ENCODE measurements at places on chromosomes 2 and 18.
A peak's percentile ranks its signal among the peaks of the same experiment; 100 is the strongest.

DNA sequence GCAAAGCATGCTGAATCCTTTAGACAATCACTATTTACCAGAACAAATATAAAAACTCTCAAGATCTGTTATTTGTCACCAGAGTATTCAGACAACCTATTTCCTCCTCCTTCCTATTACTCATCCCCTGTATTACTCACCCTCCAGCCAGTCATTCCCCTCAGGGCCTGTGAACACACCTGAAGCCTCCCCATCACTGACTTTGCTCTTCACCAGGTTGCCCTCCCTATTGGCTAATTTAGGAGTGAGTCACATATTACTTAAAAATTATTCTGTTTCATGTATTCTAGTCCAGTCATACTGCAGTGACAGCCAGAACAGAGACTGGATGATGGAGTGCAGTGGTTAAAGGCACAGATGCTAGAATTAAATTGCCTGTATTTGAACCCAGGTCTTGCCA lies 3.7 kb upstream of the ATG16L1 start:
- no peak for DNase-seq

DNA sequence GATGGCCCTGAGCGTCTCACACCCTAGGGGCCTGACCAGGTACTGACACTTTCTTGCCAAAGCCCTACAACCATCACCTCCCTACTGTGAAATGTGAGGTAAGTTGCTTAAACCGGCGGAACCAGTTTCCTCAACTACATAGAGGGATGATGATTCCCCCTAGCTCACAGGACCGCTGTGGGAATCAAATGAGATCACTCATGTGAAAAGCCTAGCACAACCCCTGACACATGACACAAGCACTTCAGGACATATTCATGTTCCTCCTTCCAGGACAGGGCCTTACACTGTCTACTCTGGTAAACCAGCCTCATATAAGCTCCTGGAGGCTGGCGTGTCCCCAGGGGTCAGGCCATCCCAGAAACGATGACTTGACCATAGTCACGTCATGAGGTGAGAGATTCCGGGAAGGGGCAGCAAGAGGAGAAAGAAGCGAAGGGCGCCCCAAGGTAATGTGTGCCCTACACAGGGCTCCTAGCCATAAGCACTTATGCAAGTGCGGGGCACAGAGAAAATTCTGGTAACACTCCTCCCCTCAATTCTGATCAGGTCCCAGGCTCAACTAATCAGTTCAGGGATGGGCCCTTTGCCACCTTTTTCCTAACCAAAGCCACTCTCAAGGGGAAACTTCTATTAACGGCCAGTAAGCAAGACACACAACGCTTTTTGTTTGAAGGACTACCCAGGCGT lies 49.5 kb downstream of the C2orf42 start:
- no peak for DNase-seq

DNA sequence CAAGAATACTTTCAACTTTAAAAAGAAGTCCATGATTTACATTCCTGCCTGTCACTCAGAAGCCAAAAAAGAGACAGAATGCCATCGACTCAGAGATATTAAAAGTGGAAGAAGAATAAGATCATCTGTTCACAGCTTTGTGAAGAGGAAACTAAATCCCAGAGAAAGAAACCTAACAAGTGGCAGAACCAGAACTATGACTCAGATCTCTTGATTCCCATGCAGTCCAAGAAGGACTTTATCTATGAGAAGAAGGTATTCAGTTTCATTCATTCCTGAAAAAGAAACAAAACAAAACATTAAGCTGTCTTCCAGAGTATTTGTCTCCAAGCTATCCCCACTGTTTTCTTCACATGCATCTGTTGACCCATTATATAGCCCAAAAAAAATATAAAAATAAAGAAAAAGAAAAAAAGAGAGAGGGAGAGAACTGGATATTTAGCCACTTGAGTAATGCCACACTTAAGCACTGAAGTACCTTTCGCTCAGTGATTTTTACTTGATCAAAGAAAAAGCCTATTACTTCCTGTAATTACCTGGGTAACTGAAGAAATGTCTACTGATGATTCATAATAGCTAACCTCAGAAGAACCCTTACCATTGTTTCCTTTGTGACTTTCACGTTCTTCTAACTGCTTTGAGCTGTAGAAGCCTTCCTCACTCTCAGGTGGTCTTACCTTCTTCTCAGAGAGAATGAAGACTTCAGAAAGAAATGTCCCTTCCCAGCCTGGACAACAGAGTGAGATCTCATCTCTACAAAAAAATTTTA lies 17.7 kb upstream of the AKAIN1 start:
- DNase-seq = no peak

DNA sequence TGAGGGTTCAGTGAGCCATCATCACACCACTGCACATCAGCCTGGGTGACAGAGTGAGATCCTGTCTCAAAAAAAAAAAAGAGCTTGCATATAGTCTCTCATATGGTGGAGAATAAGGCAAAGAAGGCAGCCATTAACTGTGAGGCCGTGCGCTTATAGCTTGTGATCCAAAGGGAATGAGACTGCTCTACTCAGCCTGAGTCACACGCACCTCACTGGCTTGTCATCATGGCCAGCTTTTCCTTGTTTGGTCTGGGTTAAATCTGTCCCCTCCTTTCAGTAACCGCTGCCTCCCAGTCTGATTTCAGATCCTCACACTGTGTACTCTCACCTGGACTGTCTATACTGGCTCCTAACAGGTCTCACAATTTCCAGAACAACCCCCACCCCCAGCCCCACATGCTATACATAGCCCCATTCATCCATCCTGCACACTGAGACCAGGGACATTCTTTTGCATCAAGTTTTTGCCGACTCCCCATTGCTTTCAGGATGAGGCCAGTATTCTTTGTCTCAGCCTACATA lies 35.3 kb upstream of the ANKRD44 start:
- DNase-seq = no peak

DNA sequence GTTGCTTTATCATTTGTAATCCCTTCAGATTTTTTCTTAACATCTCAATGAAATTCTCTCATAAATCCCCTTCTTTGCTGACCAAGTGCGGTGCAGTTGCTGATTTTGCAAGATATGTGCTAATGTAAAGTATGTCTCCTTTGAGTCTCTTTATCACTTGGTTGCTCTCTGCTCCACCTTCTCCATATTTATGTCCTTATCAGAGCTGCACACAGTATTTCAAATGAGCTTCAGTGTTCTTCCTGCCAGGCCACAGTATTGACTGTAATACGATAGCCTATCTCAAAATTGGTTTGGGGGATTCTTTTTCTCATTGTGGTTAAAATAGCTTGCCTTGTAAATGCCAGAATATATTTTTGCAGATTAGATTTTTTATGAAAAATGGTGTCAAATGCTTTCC lies 32.2 kb downstream of the MAIP1 start:
- DNase-seq = peak; percentile 72

DNA sequence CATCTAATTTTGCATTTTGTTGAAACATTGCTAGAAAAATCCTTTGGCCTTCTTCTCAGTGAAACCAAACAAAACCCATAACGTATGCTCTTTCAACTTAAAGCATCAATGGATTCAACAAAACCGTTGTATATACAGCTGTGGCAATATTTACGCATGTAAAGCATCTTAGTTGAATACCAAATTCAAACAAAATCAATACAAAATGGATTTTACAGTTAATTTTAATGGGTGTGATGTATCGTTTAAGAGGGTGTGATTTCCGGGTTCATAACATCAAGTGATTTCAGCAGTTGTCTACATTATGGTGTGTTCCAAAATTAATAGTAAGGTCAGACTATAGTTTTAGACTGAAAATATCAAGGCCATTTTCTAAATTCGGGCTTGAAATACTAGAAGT lies 198.2 kb downstream of the TGIF1 start:
- no peak for DNase-seq

DNA sequence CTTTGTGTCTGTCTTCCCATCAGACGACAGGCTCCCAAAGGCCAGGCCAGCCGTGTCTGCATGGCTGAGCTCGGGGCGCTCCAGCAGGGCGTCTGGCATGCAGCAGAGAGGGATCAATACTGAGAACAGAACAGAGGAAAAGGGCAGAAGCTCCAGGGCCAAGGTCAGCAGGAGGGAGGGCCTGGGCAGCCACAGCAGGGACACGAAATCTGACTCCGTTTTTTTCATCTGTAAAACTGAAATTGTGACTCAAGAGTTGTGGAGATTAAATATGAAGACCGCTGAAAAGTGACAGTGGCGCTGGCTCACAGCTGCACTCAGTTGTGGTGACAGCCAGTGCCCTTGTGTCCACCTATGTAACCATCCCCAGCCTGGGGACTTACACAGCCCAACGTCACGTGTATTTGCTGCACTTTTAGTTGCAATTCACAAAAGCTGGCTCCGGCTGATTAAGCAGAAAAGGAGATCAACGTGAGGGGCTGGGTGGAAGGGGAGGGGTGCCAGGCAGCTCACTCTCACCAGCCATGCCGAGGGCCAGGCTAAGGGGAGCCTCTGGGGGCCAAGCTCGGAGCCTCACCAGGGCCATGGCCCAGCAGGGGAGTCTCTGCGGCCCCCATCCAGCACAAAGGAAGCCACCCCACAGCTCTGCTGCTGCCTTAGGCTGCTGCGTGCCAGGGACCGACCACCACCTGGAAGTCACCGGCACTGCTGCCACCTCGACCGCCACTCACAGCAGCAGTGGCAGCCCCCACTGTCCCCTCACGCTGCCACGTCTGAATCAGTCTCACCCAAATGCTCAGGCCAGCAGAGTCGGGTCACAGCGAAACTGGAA lies 74.7 kb downstream of the EIPR1 start:
- peak; percentile 57 for DNase-seq

DNA sequence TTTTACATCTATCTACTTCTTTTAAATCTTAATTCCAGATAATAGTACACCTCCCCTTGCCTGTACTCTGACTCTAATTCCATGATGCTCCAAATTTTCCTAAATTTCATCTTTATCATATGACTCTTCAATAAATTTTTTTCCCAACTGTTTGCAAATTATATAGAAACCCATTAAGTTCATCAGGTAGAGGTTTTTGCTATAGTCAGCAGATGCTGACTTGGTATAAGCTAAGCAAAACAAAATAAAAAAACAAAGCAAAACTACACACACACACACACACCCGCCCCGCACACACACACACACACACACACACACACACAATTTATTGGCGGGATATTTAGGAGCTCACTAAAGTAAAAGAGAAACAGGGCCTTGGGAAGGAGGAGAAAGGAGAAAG lies 1047.8 kb upstream of the FAM98A start:
- no peak for DNase-seq

DNA sequence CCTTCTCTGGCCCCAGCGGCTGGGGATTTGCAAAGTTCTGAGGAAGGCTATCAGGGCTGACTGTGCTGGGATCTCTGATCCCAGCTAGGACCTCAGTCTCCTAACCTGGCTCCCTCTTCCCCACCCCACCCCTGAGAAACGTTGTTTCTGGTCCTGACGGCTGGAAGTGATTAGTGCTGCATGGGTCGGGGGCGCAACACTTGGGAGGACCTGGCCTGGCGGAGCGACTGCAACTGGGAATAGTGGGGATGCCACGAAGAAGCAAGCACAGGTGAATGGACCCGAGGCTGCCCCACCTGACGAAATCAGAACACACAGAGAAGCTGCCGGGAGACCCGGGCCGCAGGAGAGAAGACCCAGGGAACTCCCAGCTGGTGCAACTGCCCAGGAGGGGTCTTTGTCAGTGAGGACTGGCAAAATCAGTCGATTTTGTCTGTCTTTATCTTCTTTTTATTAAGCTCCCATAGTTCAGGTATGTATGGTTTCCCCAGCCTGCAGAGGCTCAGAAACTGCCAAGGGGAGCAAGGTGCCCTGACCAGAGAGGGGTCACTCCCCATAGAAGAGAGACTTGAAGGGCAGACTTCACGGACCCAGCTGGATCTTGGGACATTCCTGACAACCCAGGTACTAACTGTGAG lies 656 bp upstream of the LBX2 start:
- no peak for DNase-seq

DNA sequence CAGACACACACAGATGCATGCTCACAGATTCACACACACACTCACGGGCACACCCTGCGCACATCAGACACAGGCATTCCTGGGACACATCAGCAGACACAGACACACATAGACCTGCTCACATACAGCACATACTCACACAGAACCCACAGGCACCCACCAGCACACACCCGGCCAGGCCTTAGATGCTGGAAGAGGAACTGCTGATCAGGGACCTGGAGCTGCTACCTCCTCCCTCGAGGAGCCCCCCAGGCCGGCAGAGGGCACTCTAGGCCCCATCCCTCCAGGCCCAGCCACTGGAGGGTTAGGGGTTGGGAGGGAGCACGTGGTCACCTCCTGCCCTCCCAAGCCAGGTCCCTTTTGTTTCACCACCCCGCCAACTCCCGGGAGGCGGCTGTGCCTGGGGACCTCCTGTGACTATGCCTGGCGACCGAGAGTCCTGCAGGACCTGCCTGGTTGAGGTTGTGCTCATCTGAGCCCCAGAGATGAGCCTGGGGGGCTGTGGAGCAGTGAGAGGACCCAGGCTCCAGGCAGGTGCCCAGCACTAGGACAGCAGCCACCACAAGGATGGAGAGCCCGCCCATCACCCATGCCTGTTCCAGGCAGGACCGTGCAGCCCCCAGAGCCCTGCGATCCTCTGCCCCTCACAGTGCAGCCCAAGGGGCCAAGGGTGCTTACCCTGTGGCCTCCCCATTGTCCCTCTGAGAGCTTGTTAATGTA lies 21.0 kb upstream of the PTMA start:
- DNase-seq = peak; percentile 32

GRCh38 chr18:52339891-52340371 lies at the start of gene DCC:
Gene DCC (plus strand): TSS chr18:52340197. CDS start chr18:52340788, 591 bp downstream.
- DNase-seq = peak; percentile 73

Measured in NCI-H2171 treated with DMSO at 0.1 percent for 48 hours (cell line).